Left lobe of liver (tissue), 2 donors: ENCODE measurements at places on chromosomes 6 and 20. TPM values are rescaled to one million over a fixed set of nuclear protein-coding genes. Genes with fewer than 3 reads are reported as not detected.

FNDC11 gene
- total RNA-seq, result not detected

DNA sequence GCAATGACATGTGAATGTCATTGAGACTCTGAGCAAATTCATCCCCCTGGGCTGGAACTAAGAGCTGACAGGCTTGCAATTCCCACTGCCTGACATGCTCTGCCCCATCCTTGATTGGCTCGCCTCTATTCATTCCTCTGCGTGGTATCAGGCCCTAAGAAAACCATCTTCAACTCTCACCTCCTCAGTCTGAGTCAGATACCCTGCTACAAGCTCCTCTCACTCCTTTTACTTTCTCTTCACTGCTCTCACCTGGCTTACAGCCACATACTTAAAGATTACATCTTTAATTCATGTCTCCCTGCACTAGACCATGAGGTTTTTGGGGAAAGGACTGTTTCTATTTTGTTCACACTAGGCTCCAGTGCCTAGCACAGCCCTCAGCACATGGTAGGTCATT lies 131.6 kb downstream of the KIF6 start:
- DNase-seq, result no peak

DNA sequence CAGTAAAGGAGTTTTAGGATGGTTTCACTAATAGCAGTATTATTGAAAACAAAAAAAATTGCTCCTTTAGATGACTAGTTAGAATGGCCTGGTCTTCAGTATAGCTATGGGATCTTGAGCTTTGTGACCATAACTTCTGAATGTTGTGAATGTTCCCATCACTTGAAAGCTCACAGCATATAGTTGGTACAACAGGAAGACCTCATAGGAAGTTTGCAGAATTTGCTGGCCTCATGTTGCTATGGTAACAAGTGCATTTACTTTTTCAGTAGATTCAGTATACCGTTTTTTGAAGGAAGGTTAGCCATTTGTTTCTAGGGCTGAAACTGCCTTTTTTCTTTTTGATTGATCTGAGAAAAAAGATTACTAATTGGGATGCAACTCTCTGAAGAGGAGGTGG lies 8.3 kb downstream of the PHF3 start:
- DNase-seq, result no peak

GRCh38 chr6:109475625-109476024 lies 7.4 kb downstream of the ZBTB24 start:
- DNase-seq, result peak; percentile 61

DNA sequence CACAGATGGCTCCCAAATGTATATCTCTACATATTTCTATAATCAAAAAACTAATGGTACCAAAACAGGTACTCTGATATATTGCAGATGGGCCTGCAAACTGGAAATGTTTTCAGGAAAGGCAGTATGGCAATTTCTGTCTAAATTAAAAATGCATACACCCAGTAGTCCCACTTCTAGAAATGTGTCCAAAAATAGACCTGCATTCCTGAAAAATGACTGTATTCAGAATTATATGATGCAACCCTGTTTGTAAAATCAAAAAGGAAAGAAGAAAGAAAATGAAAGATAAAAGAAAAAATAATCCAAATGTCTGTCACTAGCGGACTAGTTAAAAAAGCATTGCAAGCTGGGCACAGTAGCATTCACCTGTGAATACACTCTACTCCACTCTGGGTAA lies 12.9 kb upstream of the MICB start:
- no peak for DNase-seq

GRCh38 chr6:129661536-129662405 lies 48.2 kb downstream of the ARHGAP18 start:
- DNase-seq, result no peak

DNA sequence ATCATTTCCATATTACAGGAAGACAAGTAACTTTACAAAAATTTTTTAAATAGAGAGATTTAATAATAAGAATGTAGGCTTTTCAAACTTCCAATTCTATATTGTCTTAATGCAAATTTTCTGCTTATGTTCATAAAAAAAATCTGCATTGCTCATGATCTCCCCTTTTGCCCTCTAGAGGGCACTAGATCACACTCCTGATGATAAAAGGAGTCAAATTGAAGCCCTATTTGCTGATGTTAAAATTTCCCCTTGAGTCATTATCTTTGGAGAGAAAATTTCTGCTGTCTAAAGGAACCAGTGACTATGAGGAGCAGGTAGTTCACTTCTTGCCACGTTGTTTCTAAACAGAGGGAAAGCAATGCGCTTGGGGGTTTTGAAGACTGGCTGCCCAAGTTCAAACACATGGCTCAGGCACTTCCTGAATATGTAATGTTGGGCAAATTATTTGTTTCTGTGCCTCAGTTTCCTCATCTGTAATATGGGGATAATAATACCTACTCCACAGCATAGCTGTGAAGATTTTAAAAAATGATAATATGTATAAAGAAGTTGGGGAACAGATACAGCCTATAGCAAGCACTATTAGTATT lies 874.2 kb downstream of the TFAP2A start:
- DNase-seq, result no peak
